Regular cardiac myocyte (primary cell): ENCODE measurements at places on chromosomes 3 and 15. TPM values are rescaled to one million over a fixed set of nuclear protein-coding genes. Genes with fewer than 3 reads are reported as not detected.

Gene NTRK3
- total RNA-seq, result 0.19 and 3.1 TPM in 2 replicates

Gene RCN2
- 42.9 and 61.4 TPM in 2 replicates for total RNA-seq

Gene CRTAP
- 117 and 143 TPM in 2 replicates for total RNA-seq

Gene LYZL4
- total RNA-seq, result 0.19 TPM in 1 of 2 replicates, not detected in the other

Gene STRIT1
- not detected in 2 replicates for total RNA-seq

Gene GABRA5
- total RNA-seq, result 0.28 TPM in 1 of 2 replicates, not detected in the other

Gene FILIP1L
- 11.7 and 34.1 TPM in 2 replicates for total RNA-seq

Gene WDR76
- 3.9 and 26.1 TPM in 2 replicates for total RNA-seq

Gene TRH
- total RNA-seq, result under 0.01 and 0.38 TPM in 2 replicates

Gene CEMIP
- 72.9 and 1,057 TPM in 2 replicates for total RNA-seq

Gene SLC9C1
- total RNA-seq, result 0.56 and 0.77 TPM in 2 replicates

Gene NEK10
- 15.9 and 27.6 TPM in 2 replicates for total RNA-seq

Gene SHF
- total RNA-seq, result 0.58 and 3.1 TPM in 2 replicates

Gene GP5
- total RNA-seq, result 0.19 and 1.1 TPM in 2 replicates

Gene C3orf22
- total RNA-seq, result not detected in 2 replicates

Gene NECTIN3
- 61.5 and 67.1 TPM in 2 replicates for total RNA-seq

Gene MAP1A
- total RNA-seq, result 39.5 and 44.3 TPM in 2 replicates

Gene NAA80
- 2.1 and 3.9 TPM in 2 replicates for total RNA-seq

Gene TTLL13
- not detected in 2 replicates for total RNA-seq

Gene EEFSEC
- total RNA-seq, result 3.4 and 9.6 TPM in 2 replicates

Gene IL12A
- total RNA-seq, result 1.2 and 1.4 TPM in 2 replicates

Gene EXD1
- total RNA-seq, result under 0.01 TPM in 1 of 2 replicates, not detected in the other

Gene HIGD1A
- 160 and 208 TPM in 2 replicates for total RNA-seq

Gene MORC1
- total RNA-seq, result not detected in 2 replicates

Gene SLC24A5
- total RNA-seq, result not detected in 2 replicates

Gene DTX3L
- 11.0 and 15.9 TPM in 2 replicates for total RNA-seq

Gene ITIH1
- total RNA-seq, result 0.56 TPM in 1 of 2 replicates, not detected in the other

Gene ISLR
- total RNA-seq, result 18.8 and 23.4 TPM in 2 replicates

Gene COX17
- 14.9 and 21.3 TPM in 2 replicates for total RNA-seq

Gene FES
- total RNA-seq, result 15.7 and 30.2 TPM in 2 replicates

Gene SCN11A
- total RNA-seq, result under 0.01 TPM in 1 of 2 replicates, not detected in the other

Gene CMTM7
- 7.6 and 10.5 TPM in 2 replicates for total RNA-seq

Gene TP63
- total RNA-seq, result under 0.01 and 0.28 TPM in 2 replicates

Gene CIB2
- total RNA-seq, result 1.7 and 1.9 TPM in 2 replicates

Gene AGBL1
- not detected in 2 replicates for total RNA-seq

Gene GABRR3
- total RNA-seq, result not detected in 2 replicates

Gene P2RY1
- 0.38 and 3.1 TPM in 2 replicates for total RNA-seq

Gene MCCC1
- total RNA-seq, result 16.3 and 27.4 TPM in 2 replicates

Gene IGSF10
- under 0.01 and 0.19 TPM in 2 replicates for total RNA-seq

Gene CNBP
- total RNA-seq, result 269 and 284 TPM in 2 replicates

Gene GRM7
- not detected in 2 replicates for total RNA-seq

Gene EIF4G1
- 179 and 389 TPM in 2 replicates for total RNA-seq

Gene ZIC4
- total RNA-seq, result not detected in 2 replicates

Gene RASL12
- total RNA-seq, result 0.19 and 1.1 TPM in 2 replicates

Gene PLA2G4F
- not detected in 2 replicates for total RNA-seq

Gene GDPGP1
- total RNA-seq, result 3.9 and 4.2 TPM in 2 replicates

Gene MESP2
- 0.56 and 0.77 TPM in 2 replicates for total RNA-seq

Gene IL5RA
- total RNA-seq, result not detected in 2 replicates

Gene SNX33
- 15.3 and 28.2 TPM in 2 replicates for total RNA-seq

Gene ZBED2
- under 0.01 and 0.19 TPM in 2 replicates for total RNA-seq

Gene GOLGA8T
- total RNA-seq, result 0.28 TPM in 1 of 2 replicates, not detected in the other

Gene DLEC1
- total RNA-seq, result 0.28 TPM in 1 of 2 replicates, not detected in the other
